ENCODE measurements at places on chromosomes 3 and 15.
A peak's percentile ranks its signal among the peaks of the same experiment; 100 is the strongest.

- peak; percentile 38 for DNase-seq
Observed at GRCh38 chr3:8606701-8607231, 37.8 kb downstream of the SSUH2 start.

DNA sequence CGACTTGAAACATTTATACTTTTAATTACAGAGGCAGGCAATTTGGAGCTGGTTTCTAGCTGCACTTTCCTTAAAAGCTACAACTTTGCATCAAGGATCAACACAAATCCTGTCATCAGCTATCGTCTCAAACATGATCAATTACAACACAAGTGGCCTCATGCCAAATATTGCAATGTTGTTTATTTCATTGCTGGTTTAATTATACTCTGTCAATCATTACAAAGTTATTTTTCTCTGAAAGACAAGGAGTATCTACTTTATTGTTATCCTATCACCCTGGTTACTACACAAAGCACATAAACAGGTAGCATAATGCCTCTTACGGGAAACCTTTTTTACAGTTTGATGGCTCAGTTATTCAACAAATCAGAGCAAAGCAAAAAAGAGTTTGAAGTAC lies 58.0 kb upstream of the FOXB1 start:
- no peak for DNase-seq

DNA sequence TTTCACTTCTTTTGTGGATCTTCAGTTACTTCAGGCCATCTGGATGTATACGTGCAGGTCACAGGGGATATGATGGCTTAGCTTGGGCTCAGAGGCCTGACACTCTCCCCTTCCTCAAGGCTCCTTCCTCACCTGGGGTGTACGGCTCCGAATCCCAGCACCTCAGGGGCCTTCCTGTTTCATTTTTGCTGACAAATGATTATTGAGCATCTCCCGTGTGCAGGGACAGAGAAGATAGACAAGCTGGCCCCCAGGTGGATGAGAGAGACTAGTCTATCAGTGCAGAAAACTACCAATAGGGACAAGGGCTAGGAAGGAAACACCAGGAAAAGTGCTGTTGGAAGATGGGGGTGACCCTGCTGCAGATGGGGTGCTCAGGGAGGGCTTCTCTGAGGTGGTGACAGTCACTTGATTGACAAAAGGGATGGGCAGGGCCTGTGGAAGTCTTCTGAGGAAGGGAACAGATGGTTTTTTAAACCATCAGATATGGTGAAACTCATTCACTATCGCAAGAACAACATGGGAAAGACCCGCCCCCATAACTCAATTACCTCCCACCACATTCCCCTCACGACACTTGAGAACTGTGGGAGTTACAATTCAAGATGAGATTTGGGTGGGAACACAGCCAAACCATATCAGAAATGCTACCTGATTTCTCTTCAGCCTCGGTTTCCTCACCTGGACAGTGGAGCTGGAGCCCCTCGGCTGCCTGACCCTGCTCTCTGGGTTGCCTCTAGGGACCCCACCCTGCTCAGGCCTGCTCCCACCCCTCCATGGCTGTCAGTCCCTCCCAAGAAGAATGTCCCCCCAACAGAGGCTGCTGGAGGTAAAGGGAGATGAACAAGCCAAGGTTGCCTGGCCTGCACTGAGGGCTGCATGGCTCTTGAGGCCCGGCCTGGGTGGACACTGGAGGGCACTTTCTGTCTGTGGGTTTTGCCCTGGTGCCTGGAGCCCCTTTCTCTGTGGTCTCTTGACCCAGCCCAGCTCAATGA lies 37.2 kb upstream of the ACAD9 start:
- no peak for DNase-seq

- no peak for DNase-seq
Observed at GRCh38 chr15:82680200-82681102, 29.2 kb downstream of the AP3B2 start.

- DNase-seq: no peak
Observed at GRCh38 chr15:44394562-44394961, 32.9 kb upstream of the CTDSPL2 start.

- DNase-seq: peak; percentile 72
Observed at GRCh38 chr3:29065211-29065785, 215.6 kb upstream of the RBMS3 start.

DNA sequence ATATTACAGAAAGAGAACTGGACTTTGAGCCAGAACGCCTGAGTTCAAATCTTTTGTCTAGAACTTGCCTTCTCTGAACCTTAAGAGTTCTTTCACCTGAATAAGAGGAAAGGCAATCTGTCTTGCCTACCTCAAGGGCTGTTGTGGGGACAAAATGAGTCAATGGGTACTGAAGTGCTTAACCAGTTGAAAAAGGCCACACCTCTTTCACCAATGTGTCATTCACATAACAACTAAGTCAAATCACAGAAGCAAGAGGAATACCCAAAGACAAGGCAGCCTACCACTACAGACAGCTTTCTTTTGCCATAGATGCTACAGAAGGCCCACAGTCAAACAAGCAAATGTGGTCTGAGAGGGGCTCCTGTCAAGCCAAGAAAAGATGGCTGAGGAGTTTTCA lies 39.7 kb downstream of the NBEAL2 start:
- DNase-seq: no peak

DNA sequence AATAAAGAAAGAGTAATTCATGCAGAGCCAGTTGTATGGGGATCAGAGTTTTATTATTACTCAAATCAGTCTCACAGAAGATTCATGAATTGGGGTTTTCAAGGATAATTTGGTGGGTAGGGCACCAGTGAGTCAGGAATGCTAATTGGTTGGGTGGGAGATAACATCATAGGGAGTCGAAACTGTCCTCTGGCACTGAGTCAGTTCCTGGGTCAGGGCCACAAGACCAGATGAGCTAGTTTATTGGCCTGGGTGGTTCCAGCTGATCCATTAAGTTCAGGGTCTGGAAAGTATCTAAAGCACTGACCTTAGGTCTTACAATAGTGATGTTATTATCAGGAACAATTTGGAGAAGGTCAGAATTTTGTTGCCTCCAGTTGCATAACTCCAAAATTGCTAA lies 998.6 kb upstream of the EPHA6 start:
- no peak for DNase-seq

DNA sequence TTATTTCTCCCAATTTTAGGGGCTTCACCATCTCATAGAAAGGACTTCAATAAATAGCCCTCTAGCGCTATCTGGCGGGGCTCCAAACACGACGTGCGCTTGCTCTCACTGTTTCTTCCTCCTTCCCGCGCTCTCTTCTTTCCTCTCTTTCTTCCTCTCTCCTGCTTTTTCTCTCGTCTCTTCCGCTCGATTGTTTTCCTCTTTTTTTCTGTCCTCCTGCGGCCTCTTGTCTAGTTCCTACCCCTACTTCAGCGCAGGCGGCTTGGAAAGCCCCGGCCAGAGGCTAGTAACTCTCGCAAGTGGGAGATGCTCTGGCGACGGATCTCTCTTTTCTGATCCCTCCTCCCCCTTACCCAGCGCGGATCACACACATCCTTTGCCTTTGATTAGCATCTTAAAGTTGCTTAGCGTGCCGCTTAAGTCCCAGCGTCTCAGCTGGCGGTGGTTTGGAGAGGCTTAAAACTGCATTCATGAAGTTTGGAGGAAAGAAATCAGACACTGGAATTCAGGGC lies 6.2 kb upstream of the MEIS2 start:
- DNase-seq: no peak

DNA sequence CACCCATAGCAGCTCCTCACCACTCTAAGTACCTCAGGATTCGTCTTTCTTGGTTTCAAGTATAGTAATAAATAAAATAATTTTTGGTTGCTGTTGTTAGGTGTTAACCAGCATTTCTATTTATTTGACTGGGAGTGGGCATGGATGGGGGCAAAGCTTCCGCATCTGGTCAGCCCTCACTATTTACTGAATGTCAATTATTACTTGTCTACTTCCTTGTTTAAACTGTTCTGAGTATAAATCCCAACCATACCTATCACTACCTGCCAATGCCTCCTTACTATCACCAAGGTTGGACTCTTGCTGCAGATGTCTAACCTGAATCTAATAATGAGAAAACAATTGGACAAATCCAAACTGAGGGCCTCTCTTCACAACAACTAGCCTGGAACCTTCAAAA lies 41.9 kb upstream of the GK5 start:
- DNase-seq: no peak

DNA sequence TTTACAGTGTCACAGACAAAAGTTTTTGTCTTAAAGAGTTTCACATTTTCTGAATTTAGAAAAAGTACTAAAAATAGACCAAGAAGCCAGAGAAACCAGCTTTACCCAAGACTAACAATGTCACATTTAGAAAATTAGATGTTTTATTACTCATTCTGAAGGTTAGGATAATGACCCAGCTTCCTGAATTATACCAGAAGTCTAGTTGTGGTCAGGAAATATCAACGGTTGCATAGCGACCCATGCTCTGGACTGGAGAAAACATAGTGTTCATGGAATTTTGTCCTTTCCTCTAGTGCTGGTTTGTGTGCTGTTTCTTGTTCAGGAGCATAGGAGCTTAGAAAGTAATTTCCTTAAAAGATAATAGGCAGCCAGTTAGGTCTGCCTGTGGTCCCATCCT lies 59.0 kb downstream of the DPPA2 start:
- peak; percentile 8 for DNase-seq

GRCh38 chr3:79167651-79168416 lies 600.0 kb downstream of the ROBO1 start:
- peak; percentile 75 for DNase-seq

DNA sequence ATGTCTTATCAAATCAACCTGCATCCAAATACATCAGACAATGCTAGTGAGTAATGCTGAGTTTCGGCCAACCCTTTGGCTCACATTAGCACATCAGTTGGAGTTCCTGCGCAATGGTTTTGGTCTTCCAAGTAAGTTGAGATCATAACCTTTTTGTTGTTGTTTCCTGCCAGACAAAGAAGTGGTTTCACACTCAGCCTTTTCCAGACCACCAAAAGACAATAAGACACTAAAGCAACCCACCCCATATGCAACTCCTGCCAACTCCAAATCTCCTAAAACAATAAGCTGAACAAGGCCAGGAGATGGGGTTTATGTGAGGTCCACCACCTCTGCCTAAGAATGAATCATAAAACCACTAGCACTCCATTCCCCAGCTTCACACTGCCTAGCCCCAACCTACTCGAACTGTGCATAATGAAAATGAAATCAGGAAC lies 177.0 kb downstream of the ERC2 start:
- DNase-seq: no peak

DNA sequence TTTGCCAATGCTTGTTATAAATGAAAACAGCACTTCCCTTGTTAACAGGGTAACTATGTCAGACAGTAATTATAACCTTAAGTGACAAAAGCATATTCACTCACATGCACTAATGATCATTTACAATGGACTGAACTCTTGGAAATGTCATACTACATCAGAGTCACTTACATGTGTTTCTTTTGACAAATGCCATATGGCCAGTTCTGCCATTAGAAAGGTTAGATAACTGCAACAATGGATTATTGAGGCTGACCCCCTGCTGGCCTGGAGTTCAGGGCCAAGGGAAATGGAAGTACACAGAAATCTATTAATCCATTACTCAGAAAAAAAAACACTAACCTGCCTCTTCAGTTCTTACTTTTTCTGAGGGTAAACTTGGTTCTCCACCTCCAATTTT lies 313.4 kb downstream of the CNTN3 start:
- no peak for DNase-seq

DNA sequence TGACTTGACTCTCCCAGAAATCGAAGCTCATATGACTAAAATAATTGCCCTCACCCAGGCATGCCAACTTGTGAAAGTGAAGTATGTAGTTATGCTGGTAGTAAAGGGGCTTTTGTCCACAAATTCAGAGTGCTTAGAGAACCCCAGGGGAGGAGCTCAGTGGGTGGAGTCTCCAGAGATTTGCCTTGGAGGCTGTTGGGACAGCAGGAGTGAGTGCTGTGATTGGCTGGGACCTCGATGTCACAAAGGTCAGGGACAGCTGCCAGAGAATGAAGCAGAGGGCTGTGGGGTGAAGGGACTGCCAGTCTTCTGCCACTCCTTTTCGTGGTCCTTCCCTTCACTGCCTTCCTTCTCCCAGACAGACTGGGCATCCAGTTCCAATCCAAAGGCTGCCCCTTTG lies 49.8 kb downstream of the ZNF445 start:
- DNase-seq: no peak

DNA sequence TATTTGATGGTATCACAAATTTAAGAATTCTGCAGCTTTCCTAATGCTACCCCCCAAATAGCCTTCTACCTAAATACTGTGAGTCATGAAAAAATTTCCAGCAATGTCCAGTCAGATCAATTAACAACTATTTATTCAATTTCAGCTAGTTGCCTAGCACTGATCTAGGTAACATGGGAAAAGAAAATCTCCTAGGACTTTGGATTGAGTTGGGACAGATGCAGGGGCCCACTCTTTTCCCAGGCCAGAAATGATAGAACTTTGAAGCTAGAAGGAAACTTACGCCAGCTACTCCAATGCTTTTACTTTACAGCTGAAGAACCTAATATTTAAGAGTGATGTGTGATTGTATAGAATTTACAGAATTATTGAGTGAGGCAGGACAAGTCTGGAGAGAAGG lies 196.3 kb downstream of the FMN1 start:
- DNase-seq: no peak

DNA sequence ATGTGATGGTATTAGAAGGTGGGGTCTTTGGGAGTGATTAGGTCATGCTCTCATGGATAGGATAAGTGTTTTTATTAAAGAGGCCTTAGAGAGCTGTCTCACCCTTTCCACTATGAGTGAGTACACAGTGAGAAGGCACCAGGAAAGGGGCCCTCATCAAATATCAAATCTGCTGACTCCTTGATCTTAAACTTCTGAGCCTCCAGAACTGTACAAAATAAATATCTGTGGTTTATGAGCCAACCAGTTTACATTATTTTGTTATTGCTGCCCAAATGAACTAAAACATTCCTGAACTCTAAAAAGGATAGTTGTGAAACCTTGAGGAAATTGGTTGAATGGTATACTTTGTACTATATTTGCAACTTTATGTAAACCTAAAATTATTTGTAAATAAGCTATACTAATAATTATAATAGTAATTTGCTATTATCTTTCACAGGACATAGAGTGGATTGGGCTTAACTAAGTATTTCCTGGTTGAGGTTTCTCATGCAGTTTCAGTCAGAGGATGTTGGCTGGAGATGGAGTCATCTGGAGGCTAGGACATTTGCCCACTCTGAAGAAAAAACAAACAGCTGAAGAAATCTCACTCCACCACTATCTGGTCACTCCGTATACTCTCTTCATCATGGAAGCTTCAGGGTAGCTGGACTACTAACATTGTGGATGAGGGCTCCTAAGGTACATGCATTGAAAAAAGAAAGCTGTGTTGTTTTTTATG lies 1068.6 kb upstream of the CADM2 start:
- no peak for DNase-seq

- no peak for DNase-seq
Observed at GRCh38 chr15:51765751-51766150, 14.4 kb downstream of the TMOD2 start.

DNA sequence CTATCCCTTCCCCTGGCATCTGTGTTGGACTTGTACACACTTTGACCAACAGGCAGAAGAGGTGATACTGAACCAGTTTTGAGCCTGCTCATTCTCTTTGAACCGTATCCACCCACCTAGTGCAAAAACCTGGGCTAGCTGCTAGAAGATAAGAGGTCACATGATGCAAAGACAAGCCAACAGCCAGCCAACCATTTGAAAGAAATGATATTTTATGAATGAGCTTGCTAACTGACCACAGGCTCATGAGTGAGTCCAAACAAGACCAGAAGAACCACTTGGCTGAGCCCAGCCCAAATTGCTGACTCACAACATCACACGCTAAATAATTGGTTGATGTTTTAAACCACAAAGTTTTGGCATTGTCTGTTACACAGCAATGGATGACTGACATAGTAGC lies 74.0 kb upstream of the CTNNB1 start:
- no peak for DNase-seq

Measured in GM03348 (cell line).